Central memory CD8-positive, alpha-beta T cell (primary cell): ENCODE measurements at places on chromosomes 12 and 14.

DNA sequence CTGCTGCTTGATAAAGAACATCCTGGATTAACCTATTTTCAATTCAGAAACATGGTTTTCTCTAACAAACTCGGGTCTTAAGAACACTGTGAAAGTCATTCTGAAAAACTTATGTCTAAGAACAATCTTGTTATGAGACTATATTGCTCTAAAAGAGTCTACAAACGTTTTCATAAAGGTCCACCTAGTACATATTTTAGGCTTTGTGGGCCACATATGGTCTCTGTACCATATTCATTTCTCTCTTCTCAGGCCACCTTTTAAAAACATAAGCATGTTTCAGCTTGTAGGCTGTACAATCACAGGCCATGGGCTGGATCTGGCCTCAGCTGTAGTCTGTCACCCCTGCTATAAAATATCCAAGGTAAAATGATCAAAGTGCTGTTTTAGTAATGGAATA, 39.9 kb downstream of the PPP4R3A start:
- peaks cover 78% of the 10 kb centered on the region for H3K36me3 ChIP-seq
- no peak overlapping the region for H3K4me3 ChIP-seq
- peaks cover 8% of the 10 kb centered on the region for H3K4me1 ChIP-seq
- H3K27ac ChIP-seq = no peak overlapping the region
- DNase-seq = no peak

DNA sequence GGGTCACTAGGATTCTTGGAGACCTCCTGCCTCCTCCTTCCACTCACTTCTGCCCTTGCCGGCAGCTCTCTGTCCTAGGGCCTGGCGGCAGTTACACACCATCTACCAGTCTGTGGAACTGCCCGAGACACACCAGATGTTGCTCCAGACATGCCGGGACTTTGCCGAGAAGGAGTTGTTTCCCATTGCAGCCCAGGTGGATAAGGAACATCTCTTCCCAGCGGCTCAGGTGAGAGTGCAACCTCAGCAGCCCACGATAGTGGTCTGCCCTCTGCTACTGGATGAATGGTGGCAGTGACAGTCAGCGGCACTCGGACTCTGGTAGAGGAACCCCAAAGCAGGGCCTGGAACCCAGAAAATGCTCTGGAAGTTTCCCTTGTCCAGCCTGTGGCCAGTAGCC, 1.3 kb downstream of the ACADS start:
- no peak overlapping the region for H3K27ac ChIP-seq
- peaks cover 13% of the 10 kb centered on the region for H3K36me3 ChIP-seq
- H3K4me1 ChIP-seq = peaks cover 16% of the 10 kb centered on the region
- no peak for DNase-seq

GRCh38 chr14:29037411-29037810, 270.8 kb downstream of the FOXG1 start:
- DNase-seq = no peak
- H3K4me3 ChIP-seq = no peak overlapping the region
- no peaks in the 10 kb centered on the region for H3K27me3 ChIP-seq
- no peak overlapping the region for H3K27ac ChIP-seq
- no peaks in the 10 kb centered on the region for H3K36me3 ChIP-seq
- H3K4me1 ChIP-seq = no peaks in the 10 kb centered on the region

- no peaks in the 10 kb centered on the region for H3K36me3 ChIP-seq
- no peaks in the 10 kb centered on the region for H3K4me1 ChIP-seq
- DNase-seq = no peak
- H3K27me3 ChIP-seq = peaks cover 69% of the 10 kb centered on the region
These were observed 8.8 kb downstream of the SMOC1 start for GRCh38 chr14:69887740-69888657.

DNA sequence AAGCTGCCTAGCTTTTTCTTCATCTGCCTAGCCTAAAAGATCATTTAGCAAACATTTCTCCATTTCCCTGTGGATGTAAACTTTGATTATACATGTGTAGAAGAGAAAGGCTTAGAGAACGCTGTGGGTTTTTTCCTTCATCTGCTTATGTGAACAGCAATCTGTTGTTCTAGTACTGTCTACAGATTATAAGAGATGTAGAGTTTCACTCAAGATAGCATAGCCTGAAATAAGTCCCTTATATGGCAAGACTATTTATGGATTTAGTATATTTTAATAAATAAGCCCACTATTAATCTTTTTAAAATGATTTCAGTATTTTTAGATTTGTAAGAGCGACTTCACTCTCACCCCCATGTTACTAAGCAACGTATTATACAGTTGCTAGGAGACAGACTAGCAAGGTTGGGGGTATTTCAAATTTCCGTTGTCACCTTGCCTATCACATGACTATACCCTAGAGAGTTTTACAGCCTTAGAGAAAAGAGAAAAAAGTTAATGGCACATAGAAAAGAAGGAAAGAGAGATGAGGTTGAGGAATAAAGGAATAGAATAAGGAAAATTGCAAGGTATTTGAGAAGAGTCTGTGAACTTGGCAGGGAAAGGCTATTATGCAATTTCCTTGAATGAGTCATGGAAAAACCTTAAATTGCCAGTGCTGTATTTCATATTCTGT, 12.2 kb upstream of the TUBA1A start:
- peak overlapping the region; percentile 60 for H3K27ac ChIP-seq
- no peak overlapping the region for H3K4me3 ChIP-seq
- H3K36me3 ChIP-seq = no peaks in the 10 kb centered on the region
- H3K27me3 ChIP-seq = no peaks in the 10 kb centered on the region

DNA sequence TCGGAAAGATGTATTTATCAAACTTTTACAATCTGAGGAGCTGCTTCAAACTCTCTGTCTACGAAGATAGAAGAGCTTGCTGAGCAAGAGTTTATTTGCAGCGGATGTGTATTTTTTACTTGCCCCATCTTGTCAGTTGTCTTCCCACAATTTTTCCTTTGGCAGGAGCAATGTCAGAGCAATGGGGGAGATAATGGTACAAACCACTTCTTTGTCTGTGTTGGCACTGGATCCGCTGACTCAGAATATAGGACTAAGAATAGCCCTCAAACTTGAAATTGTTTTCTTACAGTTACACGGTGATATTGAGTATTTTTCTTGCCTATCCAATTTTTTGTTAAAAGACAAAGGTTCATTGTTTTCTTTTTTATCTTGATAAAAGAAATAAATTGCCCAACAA, 27.6 kb downstream of the HELB start:
- no peak overlapping the region for H3K4me3 ChIP-seq
- no peak overlapping the region for H3K27ac ChIP-seq
- H3K36me3 ChIP-seq = peaks cover 61% of the 10 kb centered on the region
- H3K27me3 ChIP-seq = no peaks in the 10 kb centered on the region

- DNase-seq = no peak
- H3K4me3 ChIP-seq = no peak overlapping the region
- no peak overlapping the region for H3K27ac ChIP-seq
These were observed 6.7 kb downstream of the ARHGAP5 start for GRCh38 chr14:32083789-32084188.

GRCh38 chr12:131687346-131688125, 23.4 kb upstream of the SFSWAP start:
- no peak for DNase-seq
- no peaks in the 10 kb centered on the region for H3K36me3 ChIP-seq
- H3K4me1 ChIP-seq = peaks cover 4% of the 10 kb centered on the region
- no peak overlapping the region for H3K27ac ChIP-seq

GRCh38 chr12:104354167-104354867, 50.8 kb downstream of the EID3 start:
- no peak overlapping the region for H3K4me3 ChIP-seq

DNA sequence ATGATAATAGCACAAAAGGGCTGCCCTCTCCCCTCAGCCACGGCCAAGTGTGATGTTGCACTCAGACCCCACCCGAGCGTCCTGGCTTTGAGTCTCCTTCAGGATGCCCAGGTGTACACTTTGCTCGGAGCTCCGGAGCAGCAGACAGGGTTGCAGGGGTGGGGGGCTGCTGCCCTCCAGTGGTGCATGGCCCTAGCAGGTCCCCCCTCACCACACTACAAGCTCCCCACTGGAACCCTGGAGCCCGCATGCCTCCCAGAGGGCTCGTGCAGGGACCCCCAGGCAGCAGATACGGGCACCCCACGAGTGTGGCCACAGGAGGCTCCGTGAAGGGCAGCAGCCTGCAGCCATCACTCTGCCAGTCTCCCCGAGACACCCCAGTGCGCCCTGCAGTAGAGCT, 69.9 kb upstream of the C14orf180 start:
- H3K36me3 ChIP-seq = no peaks in the 10 kb centered on the region
- no peak overlapping the region for H3K27ac ChIP-seq
- H3K27me3 ChIP-seq = peaks cover 39% of the 10 kb centered on the region
- no peak for DNase-seq

DNA sequence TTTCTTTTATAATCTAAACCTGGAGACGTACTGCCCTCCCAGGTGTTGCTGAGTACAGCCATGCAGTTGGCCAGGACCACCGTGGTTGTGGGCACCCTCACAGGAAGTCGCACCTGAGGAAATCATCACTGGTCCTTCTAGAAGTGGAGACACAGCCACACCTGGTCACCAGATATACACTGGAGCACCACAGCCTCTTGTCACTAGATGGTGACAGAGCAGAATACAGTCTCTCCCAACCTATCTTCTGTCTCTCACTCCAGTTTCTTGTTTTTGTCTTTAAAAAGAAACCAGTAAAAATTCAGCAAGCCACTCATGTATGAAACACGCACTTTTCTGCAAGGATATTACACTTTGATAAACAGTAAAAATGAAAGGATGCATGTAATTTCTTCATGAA, 43.1 kb upstream of the GPHB5 start:
- no peak overlapping the region for H3K27ac ChIP-seq
- peaks cover 8% of the 10 kb centered on the region for H3K27me3 ChIP-seq
- no peak overlapping the region for H3K4me3 ChIP-seq
- no peak for DNase-seq
- H3K4me1 ChIP-seq = no peaks in the 10 kb centered on the region

GRCh38 chr14:88877192-88877591, 52.7 kb downstream of the TTC8 start:
- no peaks in the 10 kb centered on the region for H3K4me1 ChIP-seq
- no peak overlapping the region for H3K4me3 ChIP-seq
- no peak for DNase-seq
- no peaks in the 10 kb centered on the region for H3K27me3 ChIP-seq

DNA sequence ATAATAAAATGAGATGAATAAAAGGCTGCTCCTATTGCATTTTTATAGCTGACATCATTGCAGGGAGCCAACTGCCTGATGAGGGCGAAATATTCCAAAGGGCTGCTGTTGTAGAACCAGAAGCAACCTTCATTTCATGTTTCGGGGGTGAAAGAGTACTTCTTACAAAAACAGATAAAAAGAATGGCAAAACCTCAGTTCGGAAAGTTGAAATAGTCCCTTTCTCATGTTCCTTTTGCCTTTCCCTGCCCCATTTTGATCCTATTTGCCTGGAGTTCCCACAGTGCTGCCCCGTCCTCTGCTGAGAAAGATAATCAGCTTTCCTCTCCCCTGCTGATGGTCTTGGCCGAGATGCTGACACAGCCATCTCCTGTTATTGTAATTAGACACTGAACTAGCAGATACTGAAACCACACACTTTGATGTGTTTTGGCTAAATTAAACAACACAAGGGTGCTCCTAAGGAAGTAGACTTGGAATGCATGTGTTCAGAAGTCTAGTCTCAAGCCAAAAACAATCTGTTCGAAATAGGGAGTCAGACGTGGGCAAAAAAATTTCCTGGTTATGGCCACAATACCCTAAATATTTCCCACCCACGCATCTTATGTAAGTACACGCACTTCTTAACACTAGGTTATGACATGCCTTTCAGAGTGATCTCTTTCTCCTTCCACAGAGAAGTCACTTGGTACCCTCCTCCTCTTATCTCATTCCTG, 117.2 kb downstream of the PPM1H start:
- no peak overlapping the region for H3K27ac ChIP-seq
- H3K27me3 ChIP-seq = peaks cover 82% of the 10 kb centered on the region
- no peaks in the 10 kb centered on the region for H3K36me3 ChIP-seq
- DNase-seq = no peak
- no peak overlapping the region for H3K4me3 ChIP-seq
- no peaks in the 10 kb centered on the region for H3K4me1 ChIP-seq

DNA sequence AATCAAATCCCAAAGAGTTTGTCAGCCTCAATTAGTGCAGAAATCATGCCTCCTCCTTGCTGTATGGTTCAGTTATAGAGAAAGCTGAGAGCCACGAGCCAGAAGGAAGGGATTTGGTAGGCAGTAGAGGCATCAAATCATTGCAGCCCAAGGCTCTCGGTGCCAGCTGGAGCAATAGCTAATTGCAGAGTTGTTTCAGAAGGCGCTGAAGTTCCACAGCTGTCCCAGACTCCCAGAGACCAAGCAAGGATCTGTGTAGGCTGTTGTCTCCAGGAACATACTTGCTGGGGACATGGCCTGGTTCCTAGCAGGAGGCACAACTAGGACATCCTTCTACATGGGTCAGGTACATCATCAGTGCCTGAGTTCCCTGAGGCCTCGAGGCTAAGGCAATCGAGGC, 80.4 kb upstream of the WSCD2 start:
- H3K4me1 ChIP-seq = no peaks in the 10 kb centered on the region
- peaks cover 70% of the 10 kb centered on the region for H3K27me3 ChIP-seq
- no peak overlapping the region for H3K4me3 ChIP-seq
- H3K27ac ChIP-seq = no peak overlapping the region
- H3K36me3 ChIP-seq = no peaks in the 10 kb centered on the region
- DNase-seq = no peak

DNA sequence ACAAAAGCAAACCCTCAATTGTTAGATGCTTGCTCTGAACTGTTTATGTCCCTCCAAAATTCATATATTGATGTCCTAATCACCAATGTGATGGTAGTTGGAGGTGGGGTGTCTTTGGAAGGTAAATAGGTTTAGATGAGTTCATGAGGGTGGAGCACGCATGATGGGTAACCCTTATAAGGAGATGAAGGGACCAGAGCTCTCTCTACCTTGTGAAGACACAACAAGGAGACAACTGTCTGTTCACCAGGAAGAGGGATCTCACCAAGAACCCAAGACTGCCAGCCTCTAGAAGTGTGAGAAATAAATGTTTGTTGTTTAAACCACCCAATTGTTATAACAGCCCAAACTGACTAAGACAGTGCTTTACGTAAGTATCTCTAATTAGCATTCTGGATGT, 27.0 kb downstream of the DHRS2 start:
- H3K4me3 ChIP-seq = peak overlapping the region; percentile 51
- no peak for DNase-seq
- H3K36me3 ChIP-seq = peaks cover 2% of the 10 kb centered on the region
- peak overlapping the region; percentile 87 for H3K27ac ChIP-seq

GRCh38 chr12:109737631-109738030, 24.0 kb downstream of the FAM222A start:
- H3K27me3 ChIP-seq = peaks cover 32% of the 10 kb centered on the region
- H3K27ac ChIP-seq = no peak overlapping the region
- H3K4me1 ChIP-seq = no peaks in the 10 kb centered on the region
- H3K36me3 ChIP-seq = peaks cover under 1% of the 10 kb centered on the region
- DNase-seq = no peak
- H3K4me3 ChIP-seq = no peak overlapping the region

- H3K27me3 ChIP-seq = no peaks in the 10 kb centered on the region
- no peaks in the 10 kb centered on the region for H3K36me3 ChIP-seq
- peaks cover 50% of the 10 kb centered on the region for H3K4me1 ChIP-seq
These were observed 14.9 kb downstream of the VRK1 start for GRCh38 chr14:96811985-96812667.

GRCh38 chr12:44003721-44004120, 167.8 kb downstream of the TMEM117 start:
- H3K36me3 ChIP-seq = no peaks in the 10 kb centered on the region
- H3K27ac ChIP-seq = no peak overlapping the region
- no peaks in the 10 kb centered on the region for H3K27me3 ChIP-seq
- no peak overlapping the region for H3K4me3 ChIP-seq
- no peak for DNase-seq

- no peak overlapping the region for H3K4me3 ChIP-seq
- no peak overlapping the region for H3K27ac ChIP-seq
- no peak for DNase-seq
- no peaks in the 10 kb centered on the region for H3K27me3 ChIP-seq
- H3K4me1 ChIP-seq = no peaks in the 10 kb centered on the region
These were observed 151.6 kb upstream of the SYT1 start for GRCh38 chr12:78712834-78713481.
